Pulmonary artery endothelial cell (primary cell): ENCODE measurements at places on chromosomes 4 and X. TPM values are rescaled to one million over a fixed set of nuclear protein-coding genes. Genes with fewer than 3 reads are reported as not detected.

SLC9B1 gene
- total RNA-seq, result 0.59 and 0.67 TPM in 2 replicates

DNA sequence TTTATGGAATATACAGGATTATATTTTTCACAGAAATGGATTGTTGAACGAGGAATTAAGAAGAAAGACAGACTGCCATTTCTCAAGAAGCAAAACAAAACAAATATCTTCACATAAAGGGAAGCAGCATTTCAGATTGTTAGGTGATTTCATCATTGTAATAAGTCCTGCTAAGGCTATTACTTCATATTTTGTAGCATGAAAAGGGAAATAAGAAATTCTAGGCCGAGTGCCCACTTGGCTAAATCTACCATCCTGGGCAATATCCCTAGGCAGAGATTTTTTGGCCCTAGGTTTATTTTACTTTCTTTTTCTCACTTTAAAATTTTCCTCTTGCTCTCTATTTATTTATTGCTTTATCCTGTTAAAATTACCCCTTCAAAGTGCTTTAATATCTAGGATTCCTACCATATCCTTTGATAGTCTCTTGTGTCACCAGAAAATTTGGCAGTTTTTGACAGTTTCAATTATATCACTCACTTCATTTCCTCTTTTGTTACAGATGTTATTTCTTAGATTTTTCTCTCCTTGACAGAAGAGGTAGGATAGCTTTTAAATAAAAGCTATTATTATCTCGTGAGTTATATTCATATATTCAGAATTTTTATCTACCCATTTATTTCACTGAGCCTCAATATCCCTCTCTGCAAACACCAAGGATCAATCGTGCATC, 142.3 kb downstream of the PDGFC start:
- no peak for DNase-seq

RBMXL3 gene
- total RNA-seq, result not detected in 2 replicates

GRCh38 chrX:154357205-154357604, 17.2 kb downstream of the FLNA start:
- no peak for DNase-seq

GRCh38 chr4:125484912-125485311, 170.2 kb downstream of the FAT4 start:
- no peak for DNase-seq

SGMS2 gene
- 78.6 and 121 TPM in 2 replicates for total RNA-seq

DNA sequence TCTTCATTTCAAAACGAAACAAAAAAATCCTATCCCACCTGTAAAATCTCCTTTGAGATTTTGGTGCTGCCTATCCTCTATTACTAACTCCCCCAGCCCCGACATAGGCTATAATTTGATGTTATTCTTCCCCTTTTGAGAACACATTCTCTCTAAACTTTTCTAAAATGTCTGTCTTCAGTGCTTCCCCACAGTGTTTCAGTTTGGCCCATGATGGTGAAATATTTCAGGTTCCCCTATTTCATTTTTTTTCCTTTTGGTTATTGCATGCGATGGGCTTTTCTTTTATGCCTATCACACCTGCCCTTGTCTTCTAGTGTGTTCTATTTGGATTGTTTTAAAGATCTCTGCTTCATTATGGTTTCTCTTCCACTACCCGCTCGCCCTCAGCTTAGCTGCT, 14.7 kb downstream of the BCORL1 start:
- no peak for DNase-seq

GRCh38 chr4:127558489-127559407, 74.0 kb upstream of the INTU start:
- DNase-seq, result no peak

ATP11C gene
- total RNA-seq, result 72.7 TPM in 2 replicates

DNA sequence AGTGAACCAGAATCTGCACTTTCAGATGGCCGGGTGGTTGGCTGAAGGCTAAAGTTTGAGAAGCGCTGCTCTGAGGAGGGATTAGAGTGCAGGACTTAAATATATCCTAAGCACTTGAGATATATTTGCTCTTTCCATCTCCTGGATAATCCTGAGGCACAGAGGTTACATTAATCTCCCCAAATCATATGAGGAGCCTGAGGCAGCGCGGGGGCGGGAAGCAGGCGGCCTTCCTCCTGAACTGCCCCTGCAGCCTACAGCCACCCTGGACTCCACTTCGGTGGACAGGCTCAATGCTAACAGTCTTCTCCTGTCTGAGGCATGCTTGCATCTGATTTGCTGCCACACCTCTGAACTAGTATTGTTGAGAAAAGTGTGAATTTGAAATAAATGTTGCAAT, 72.5 kb downstream of the AFAP1 start:
- DNase-seq, result no peak

DNA sequence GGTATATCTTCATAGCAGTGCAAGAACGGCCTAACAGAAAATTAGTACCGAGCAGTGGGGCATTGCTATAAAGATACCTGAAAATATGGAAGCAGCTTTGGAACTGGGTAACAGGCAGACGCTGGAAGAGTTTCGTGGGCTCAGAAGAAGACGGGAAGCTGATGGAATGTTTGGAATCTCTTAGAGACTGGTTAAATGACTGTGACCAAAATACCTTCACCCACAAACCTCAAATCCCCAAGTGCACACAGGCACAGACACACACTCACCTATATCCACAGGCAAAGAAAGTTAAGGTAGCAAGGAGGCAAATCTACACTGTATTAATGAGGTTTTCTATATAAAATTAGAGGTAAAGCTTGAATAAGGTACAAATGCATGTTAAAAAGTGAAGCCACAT, 14.6 kb upstream of the SPRY1 start:
- DNase-seq, result no peak

GRCh38 chr4:69830560-69831269, 29.2 kb downstream of the SULT1E1 start:
- no peak for DNase-seq

RTL9 gene
- not detected in 2 replicates for total RNA-seq

- peak; percentile 78 for DNase-seq
Measured at GRCh38 chrX:9746148-9746888, 19.3 kb downstream of the GPR143 start.

DNA sequence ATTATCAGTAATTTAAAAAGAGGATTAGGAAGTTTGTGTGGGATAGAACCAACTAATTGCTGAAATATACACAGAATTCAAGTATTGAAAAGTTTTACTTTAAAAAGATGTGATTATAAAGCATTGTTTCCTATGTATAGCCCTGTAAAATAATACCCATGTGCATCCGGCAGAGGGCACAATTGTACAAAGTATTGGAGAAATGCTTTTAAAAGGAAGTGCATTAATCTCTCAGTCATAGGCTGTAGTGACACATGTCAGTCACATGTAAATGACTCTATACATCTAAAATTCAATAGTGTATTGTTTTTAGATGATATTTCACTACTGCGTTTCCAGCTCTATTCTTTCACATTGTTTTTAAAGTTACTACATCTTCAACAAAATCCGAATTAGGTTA, 9.7 kb upstream of the GEMIN8 start:
- no peak for DNase-seq

BMPR1B gene
- 0.13 and 0.21 TPM in 2 replicates for total RNA-seq

DNA sequence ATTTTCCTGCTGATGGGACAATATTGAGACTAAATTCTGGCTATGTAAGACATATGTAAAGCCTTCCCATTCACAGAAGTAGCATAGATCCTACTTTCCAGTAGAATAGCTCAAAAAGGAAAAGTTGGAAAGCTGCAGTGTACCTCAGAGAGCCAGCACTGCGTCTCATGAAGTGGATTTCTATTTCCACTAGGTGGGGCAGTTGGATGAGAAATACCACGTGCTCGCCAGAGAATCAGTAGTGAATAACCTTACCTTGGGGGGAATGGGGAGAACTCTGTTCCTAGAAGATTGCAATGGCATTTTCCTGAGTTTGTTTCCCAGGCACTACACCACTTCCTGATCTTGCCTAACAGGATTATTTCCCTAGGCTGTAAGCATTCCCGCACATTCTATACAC, 907.1 kb downstream of the FSTL5 start:
- DNase-seq, result no peak

DNA sequence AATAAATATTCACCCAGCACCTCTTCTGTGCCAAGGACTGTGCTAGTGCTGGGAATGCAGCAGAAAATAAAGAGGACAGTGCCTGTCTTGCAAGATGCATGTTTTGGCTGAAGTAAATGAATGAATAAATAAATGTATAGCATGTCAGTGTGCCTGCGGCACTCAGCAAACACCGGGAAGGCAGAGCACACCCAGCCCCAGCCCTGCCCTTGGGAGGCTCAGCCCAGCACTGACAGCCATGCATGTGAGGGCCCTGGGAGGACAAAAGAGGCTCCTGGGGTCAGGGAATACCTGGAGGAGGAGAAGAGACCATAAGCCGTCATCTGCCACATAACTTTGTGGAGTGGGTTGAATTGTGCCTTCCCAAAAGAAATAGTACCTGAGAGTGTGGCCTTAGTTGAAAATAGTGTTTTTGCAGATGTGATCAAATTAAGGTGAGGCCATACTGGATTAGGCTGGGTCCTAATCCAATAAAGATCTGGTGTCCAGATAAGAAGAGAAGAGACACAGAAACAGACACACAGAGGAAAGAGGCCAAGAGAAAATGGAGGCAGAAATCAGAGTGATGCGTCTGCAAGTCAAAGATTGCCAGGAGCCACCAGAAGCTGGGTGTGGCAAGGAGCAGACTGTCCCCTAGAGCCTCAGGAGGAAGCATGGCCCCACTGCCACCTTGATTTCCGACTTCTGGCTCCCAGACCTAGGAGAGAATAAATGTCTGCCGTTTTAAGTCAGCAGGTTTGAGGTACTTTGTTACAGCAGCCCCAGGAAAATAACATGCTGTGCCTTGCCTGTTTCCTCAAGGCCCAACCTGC, 16.3 kb downstream of the C4orf50 start:
- DNase-seq, result no peak

DNA sequence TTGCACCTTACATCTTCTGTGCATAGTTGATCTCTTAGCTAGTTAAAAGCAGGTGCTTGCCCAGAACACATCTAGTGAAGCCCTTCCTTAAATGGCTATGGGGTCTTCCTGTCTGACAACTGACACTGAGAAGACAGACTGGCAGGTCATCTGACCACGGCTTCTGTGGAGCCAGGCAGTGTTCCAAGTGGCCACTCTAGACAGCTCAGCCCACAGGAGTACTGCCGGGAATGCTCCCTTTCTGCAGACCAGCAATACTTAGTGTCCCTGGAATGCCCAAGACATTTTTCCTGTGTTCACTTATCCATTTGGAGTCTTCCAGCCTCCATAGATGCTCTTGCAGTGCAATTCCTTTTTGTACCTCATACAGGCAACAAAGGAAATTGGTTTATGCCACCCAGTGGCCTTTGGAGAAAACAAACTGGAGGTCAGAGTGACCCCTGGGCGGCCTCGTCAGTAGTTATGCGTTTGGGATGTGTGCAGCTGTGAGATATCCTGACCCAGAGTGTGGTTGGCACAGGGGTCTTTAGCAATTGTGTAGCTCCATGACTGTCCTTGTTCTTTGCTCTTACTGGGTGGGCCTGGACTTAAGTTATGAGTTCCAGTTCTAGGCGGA, 335.5 kb downstream of the ARHGAP10 start:
- no peak for DNase-seq

DNA sequence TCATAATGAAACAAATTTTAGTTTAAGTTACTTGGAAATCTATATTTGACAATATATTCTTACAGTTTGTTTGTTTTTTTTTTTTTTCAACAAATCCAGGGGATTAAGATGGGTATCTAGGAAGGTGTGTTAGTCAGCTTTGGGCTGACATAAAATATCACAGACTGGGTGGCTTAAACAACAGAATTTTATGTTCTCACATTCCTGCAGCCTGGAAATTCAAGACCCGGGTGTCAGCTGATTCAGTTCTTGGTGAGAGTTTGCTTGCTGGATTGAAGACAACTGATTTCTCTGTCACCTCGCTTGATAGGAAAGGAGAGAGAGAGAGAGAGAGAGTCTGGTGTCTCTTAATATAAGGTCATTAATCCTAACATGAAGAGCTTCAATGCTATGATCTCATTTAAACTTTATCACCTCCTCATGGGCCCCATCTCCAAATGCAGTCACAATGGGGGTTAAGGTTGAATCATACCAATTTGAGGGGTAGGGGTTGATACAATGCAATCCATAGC, 465.2 kb downstream of the CENPC start:
- no peak for DNase-seq

DNA sequence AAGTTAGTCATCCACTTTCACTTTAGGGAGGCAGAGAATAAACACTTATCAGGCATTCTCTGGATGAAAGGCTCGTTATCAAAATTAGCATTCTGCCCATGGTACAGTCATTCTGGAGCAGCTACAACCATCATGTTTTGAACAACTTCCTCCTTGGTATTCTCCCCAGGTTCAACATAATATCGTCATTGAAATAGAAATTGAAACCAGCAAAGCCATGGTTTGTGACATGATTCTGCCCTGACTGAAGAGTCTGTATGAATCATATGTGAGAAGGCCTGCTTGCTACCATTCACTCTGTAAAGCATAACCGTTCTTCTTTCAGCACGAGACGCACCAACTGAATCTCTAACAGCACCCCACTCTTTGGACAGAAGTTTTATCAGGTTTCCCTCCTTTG, 127.5 kb upstream of the RADX start:
- no peak for DNase-seq

DNA sequence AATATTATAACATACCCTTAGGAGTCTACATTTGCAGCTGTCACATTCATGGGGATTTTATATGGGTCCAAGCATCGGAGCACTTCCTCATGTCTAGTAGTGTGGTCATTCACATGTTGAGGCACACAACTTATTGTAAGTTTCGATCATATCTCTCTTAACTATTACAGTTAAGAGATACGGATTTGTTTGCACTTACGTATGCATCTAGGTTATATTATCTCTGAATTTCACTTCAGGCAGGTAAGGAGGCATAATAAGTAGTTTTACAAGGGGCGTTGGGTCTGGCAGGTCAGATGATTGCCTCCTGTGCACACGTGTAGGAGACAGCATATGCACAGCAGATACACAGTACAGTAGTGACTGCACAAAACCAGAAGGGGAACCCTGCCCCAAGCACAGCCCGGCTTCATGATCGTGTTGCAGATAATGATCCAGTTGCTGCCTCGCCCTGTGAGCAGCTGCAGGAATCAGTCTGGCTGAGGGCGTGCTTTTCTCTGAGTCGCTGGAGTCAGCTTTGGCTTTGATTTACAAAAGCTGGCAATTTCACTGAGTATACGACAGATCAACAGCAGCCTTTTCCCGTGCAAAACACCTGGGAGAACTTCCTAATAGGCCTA, 302.9 kb upstream of the GATB start:
- DNase-seq, result no peak

RNF212 gene
- 0.99 and 1.8 TPM in 2 replicates for total RNA-seq
